ENCODE measurements at places on chromosomes 2 and 18.

GRCh38 chr18:63379639-63379962 lies 12.6 kb upstream of the KDSR start:
- no peak for DNase-seq

- no peak for DNase-seq
Measured at GRCh38 chr2:32760628-32761027, 132.8 kb downstream of the TTC27 start.

DNA sequence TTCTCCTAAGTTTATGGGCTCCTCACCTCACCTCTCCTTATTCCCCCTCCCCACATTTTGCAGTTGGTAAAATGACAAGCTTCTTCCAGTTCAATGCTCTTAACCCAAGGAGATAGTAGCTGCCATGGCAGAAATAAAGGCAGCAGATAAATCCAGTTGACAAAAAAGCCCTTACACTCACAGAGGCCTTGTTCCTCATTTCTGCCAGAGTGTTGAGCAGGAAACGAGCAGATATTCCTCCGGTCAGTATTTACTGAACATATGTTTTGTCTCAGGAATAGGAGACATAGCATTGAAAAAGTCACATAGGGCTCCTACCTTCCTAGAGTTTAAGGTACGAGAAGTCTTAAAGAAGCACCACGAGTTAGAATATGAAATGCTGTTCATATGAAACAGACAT lies 493.7 kb upstream of the TNP1 start:
- no peak for DNase-seq

DNA sequence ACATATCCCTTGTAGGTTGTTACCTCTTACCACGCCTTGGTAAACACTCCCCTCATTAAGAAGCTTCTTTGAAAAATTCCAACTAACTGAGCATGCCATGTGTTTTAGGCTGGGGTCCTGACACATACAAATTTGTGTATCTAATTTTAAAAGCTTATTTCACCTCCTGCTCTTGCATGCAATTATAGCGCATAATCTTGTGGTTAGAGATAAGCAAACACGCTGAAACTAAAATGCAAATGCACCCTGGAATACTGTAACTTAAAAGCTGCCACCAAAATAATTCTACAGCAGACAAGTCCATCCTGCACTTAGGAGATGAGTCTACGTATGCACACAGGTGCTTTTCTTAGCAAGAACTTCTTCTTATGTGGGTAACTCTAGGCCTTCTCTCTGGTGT lies 990.2 kb downstream of the TSN start:
- no peak for DNase-seq

DNA sequence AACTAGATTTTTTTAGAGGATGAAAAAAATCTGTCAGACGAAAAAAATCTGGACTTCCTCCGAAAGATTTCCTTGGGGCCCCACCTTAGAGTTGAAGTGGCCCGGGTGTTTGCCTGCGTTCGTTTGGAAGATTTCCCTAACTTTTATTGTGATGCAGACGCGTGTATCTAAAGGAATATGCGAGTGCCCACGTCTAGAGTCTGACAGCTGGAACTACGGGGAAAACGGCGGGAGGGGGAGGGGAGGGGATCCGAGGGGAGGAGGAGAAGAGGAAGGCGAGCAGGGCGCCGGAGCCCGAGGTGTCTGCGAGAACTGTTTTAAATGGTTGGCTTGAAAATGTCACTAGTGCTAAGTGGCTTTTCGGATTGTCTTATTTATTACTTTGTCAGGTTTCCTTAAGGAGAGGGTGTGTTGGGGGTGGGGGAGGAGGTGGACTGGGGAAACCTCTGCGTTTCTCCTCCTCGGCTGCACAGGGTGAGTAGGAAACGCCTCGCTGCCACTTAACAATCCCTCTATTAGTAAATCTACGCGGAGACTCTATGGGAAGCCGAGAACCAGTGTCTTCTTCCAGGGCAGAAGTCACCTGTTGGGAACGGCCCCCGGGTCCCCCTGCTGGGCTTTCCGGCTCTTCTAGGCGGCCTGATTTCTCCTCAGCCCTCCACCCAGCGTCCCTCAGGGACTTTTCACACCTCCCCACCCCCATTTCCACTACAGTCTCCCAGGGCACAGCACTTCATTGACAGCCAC lies 2.4 kb upstream of the SP9 start:
- DNase-seq = no peak

GRCh38 chr18:14093307-14093915 lies 38.8 kb downstream of the ZNF519 start:
- no peak for DNase-seq

- no peak for DNase-seq
Measured at GRCh38 chr2:191614759-191615158, 63.2 kb upstream of the NABP1 start.

DNA sequence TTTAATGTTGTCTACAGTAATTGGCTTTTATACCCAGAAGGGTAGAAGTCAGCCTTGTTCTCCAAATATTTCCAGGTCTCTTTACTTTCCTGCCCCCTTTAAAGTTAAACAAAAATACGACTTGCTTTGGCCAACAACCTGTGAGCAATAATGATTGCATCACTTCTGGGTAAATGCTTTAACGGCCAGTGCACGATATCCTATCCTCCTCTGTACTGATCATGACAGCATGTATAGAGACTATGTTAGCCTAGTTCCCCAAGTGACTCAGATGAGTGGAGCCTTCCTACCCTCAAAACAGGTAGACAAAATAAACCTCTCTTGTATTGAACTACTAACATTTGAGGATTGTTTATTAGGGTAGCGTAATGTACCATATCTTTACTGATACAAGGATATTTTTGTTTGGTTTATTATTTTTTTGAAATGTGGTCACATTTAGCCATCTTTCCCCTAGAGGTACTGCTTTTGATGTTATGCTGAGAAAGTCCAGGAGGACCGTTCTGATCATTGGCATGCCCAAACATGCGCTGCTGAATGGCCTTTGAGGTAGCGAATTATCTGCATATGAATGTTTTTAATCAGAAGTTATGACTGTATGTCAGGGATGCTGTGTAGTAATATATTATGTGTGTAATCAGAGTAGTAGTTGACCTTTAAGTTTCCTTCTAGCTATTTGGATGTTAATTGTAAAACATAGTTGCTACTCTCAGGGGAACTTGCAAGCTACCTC lies 262.6 kb upstream of the DCC start:
- no peak for DNase-seq

DNA sequence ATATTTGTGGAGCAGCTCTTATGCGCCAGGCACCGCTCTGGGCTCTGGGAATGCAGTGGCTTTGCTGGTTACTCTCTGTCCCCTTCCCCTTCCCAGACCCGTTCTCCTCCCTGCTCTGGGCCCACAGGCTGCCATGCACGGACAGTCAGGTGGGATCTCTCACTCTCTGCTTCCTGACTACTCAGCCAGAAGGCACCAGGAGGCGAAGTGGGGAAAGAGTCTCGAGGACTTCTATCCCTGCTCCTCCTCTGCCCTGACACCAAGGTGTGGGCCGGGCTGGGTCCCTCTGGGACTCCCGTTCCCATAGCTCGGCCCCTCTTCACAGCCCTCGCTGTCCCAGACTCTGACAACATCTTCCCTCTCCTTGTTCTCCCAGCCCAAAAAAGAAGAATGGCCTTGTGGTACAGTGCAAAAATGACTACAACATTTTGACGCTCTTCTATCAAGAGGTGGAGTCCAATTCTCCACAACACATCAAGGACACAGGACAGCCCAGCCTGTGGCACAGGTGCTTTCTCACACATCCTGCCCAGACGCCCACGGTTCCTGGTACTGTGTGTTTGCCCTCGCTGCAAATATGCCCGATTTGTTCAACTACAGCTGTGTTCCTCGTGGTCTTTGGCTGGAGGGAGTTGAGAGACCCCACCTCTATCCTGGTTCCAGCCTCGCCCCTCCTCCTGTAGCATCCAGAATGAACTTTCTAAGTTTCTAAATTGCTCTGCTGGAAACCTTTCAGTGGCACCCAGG lies 14.0 kb upstream of the DUSP2 start:
- DNase-seq = no peak

GRCh38 chr2:655626-656025 lies 21.6 kb downstream of the TMEM18 start:
- no peak for DNase-seq

DNA sequence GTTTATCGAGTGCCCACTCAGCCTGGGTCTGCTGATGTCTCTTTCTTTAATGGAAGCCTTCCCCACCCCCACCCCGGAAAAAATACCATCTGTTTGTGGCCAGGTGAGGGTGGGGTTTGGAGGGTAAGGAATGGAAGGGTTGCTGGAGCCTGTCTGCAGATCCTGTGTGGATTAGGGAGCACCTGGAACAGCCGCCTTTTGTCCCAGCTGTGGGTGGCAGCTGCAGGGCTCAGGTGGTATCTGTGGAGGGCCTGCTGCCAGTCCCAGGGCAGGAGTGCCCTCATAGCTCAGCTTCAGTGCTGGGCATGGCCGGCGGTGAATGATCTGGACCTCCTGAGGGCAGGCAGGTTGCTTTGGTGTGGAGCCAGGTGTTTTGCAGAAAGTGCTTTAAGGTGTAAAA lies 45.3 kb downstream of the IMPA2 start:
- no peak for DNase-seq

DNA sequence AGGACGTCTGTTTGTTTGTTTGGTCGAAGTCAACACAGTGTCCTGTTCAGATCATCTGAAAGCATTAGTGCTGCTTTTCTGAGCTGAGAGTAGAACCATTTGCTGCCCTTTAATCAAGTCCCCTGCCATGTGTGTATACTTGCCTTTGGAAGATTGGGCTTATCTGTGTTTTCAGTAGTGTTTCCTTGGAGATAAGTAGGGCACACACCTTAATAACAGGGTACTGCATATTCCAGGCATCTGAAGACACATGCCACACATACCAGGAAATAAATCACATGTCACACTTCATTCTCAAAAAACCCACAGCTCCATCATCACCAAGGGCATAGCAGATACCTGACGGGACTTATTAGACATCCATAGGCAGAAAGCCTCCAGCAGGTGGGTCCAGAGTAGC lies 157.4 kb downstream of the SOX11 start:
- DNase-seq = no peak

GRCh38 chr2:145584353-145584752 lies 1064.4 kb upstream of the ZEB2 start:
- DNase-seq = no peak

DNA sequence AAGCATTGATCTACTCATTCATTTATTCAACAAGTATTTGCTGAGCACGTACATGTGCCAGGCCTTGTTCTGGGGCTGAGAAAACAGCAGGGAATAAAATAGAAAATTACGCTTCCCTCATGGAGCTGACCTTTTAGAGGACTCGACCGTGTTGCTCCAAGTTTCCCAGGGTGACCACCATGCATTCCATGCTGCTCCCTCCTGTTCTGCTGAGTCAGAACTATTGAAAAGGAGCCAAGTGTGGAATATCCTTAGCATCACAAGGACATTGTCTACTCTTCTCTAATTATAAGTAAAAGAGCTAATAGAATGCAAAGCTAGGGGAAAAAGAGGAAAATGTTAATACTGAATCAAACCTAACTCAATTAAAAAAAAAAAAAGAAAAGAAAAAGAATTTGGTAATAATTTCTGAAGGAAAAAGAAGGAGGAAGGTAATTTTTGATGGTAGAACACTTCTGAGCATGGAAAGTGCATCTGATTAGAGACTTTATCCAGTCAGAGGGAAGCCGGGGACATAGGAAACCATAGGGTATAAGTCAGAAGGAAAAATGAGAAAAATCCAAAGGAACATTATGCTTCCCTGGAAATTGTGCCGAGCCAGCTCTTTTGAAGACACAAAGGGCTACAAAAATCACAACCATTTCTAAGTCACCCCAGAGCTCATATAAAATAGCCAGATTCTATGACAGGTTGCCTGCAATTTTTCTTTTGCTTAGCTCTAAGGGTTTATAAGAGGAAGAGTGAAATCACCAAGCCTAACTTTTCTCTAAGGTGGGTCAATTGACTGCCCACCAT lies 339.4 kb downstream of the RND3 start:
- DNase-seq = no peak

GRCh38 chr2:206231669-206232286 lies 42.7 kb upstream of the ZDBF2 start:
- DNase-seq = no peak

GRCh38 chr2:100017633-100018032 lies 124.8 kb downstream of the AFF3 start:
- no peak for DNase-seq

- no peak for DNase-seq
Measured at GRCh38 chr2:104501342-104501741, 352.6 kb upstream of the POU3F3 start.

DNA sequence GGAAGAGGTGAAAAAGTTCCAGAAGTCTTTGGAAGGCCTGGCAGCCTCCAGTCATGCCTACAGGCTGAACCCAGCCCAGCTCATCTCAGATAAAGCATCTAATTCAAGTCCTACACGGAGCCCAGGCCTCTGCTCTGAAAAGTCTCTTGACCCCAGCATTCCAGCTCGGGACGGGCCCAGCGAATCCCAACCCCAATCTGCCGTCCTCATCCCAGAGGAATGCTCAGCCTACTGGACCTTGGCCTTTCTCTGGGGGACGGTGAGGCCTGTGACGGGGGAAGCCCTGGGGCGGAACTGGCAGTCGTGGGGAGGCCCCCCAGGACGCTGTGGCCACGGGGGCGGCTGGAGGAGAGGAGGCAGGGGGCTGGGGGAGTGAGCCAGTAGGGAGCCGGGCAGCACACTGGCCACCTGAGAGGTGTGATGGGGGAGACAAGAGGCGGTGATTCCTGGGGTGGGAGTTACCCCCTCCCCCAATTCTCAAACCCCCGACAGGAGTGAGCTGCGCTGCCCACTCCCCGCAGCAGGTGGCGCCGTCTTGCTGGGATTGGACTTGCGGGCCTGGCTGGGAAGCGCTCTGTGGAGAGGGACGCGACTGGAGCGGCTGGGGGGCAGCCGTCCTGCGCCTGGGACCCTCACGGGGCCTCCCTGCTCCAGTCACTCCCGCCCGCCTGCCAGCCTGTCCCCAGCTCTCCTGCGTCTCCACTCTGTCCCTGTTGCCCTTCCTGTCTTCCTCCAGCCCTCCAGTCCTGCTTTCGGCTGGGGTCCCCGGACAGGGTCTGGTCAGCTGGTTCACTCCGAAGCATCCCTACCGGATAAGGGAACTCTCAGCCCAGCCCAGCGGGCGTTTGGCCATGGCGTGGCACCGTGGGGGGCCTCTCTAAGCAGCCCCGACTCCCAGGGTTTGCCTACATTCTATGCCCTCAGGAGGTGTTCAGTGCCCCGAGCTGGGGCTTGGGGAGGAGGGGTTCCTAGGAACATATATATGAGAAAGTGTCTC lies 182.6 kb upstream of the HAAO start:
- DNase-seq = peak; percentile 48

- no peak for DNase-seq
Measured at GRCh38 chr2:240310201-240310600, 125.3 kb upstream of the GPC1 start.

GRCh38 chr2:43276266-43276941 lies 50.0 kb upstream of the ZFP36L2 start:
- DNase-seq = no peak

- DNase-seq = no peak
Measured at GRCh38 chr2:1265454-1265853, 147.8 kb upstream of the TPO start.

GRCh38 chr2:213036836-213037235 lies 114.6 kb downstream of the IKZF2 start:
- DNase-seq = no peak

DNA sequence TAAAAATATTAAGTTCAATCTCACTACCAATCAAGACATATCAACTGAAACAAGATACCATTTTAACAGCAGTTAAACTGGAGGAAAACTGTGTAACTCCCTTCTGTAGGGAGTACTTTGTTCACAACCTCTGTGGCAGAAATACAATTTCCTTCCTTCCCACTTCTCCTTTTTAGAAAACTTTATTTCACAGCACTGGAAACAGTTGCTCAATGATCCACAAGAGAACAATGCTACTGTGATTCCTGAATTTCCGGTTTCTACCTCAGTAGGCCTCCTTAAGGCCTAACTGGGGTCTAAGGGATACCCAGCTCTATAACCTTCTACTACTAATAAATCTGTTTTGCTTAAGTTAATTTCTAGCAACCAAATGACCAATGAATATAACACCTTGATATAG lies 14.1 kb downstream of the TLK1 start:
- DNase-seq = no peak

Data from stimulated activated CD4-positive, alpha-beta T cell treated with anti-CD3 and anti-CD28 coated beads, Interleukin-2, amount 100 ng/mL, for 48 hours (primary cell).